ENCODE measurements at places on chromosomes 6 and 20.

DNA sequence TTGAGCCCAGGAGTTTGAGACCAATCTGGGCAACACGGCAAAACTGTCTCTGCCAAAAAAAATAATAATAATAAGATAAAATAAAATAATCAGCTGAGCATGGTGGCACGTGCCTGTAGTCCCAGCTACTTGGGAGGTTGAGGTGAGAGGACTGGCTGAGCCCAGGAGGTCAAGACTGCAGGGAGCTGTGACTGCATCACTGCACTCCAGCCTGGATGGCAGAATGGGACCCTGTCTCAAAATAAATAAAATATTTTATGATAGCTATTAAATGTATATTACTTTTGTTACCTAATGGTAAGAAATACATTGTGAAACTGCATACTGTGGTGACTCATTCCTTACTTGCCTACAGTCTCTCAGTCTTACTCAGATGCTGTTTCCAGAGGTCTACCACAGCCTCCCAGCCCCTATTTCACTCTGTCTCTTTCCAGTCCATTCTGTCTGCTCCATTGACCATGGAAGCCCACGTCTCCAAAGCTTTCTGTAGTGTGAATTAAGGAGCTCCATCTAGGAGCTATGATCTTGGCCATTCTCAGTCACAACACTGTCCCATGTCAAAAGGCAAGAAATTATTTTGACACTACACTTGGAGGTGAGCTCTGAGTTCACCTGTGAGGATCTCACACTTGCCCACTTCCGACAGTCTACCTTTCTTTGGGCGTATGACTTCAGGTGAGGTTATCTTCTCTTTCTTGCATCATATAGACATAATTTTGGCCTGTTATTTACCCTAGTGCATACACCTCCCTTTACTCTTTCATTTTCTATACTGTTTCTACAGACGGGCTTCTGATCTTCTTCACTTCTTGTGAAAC, 22.4 kb upstream of the SNX9 start:
- DNase-seq: no peak

- DNase-seq: no peak
These were observed 5.5 kb downstream of the E2F1 start for GRCh38 chr20:33680686-33681085.

GRCh38 chr6:129908858-129909257, 47.7 kb upstream of the TMEM244 start:
- DNase-seq: no peak

- no peak for DNase-seq
These were observed 42.5 kb upstream of the PNISR start for GRCh38 chr6:99467509-99468106.

- DNase-seq: no peak
These were observed 9.2 kb downstream of the LY86 start for GRCh38 chr6:6597682-6598081.

DNA sequence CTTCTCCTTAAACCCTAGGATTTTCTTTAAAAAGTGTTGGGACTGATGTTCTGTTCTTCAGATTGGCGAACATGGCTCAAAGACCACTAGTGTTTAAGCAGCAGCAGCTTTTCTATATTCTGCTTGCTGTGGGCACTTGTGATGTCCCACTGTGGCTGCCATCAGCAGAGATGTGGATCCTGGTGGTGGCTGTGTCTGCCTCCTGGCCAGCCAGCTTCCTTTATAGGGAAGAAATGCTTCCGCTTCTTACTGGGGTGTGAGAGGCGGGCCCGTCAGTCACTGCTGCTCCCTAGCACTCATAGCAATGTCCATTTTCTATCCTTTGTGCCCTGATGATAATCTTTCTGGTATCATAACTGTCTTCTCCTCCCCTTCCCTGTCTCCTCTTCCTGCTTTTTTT, 66.7 kb upstream of the ESR1 start:
- DNase-seq: no peak

DNA sequence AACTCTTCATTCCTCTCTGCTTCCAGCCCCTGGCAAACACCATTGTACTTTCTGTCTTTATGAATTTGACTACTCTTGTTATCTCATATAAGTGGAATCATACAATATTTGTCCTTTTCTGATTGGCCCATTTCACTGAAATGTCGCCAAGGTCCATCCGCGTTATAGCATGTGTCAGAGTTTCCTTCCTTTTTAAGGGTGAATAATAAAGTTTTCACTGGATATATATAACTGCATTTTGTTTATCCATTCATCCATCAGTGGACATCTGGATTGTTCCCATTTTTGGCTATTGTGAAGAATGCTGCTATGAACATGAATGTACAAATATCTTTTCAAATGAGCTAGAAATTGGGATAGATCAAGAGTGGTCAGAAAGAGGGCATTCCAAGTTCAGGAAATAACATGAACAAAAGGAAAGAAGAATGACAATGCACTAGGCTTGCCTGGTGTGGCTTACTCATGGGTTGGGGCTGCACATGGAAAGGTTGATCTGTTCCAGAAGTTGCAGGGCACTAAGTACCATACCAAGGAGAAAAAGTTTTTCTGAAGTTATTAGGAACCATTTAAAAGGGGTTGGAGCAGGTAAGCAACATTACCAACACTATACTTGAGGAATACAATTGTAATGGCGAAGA, 10.0 kb upstream of the L3MBTL3 start:
- peak; percentile 89 for DNase-seq

DNA sequence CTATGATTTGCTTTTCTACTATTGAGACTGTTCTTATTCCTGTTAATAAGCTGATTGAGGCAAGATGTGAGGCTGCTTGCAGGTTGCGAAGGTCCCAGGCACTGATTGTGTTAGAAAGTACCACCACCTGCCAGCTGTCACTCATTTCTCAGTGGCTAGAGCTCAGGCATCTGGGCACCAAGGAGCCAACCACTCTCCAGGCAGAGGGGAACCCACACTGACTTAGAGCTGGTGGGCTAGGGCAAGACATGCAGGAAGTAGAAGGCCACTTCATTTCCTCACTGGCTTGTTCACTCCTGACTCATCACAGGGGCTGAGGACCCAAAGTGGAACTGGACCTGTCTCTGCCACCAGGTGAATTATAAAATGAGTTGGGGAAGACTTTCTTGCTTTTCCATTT, 7.8 kb upstream of the DLL1 start:
- DNase-seq: no peak

- no peak for DNase-seq
These were observed 289.1 kb upstream of the SUPT3H start for GRCh38 chr6:45666846-45667245.

DNA sequence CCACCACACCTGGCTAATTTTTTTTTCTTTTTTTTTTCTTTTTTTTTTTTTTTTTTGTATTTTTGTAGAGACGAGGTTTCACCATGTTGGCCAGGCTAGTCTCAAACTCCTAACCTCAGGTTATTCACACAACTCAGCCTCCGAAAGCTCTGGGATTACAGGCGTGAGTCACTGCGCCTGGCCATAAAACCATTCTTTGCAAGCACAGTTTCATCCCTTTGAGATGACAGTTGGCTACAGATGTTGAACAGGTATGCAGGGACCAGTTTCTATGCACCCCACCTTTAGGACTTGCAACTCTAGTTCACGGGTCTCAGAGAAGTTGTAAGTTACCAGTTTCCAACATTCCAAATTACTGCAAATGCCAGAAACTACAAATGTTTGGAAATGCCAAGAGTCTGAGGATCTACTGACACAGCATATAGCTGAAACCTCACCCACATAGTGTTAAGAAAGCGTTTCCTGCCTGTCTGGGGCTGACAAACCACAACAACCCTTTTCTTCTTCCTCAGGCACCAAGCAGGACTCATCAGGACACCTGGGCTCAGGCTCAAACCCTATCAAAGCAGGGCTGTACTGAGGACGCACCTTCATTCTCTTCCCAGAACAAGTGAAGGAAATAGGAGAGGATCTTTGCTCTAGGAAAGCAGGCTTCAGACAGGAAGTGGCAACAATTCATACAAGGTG, 22.9 kb downstream of the ARHGAP18 start:
- DNase-seq: no peak

DNA sequence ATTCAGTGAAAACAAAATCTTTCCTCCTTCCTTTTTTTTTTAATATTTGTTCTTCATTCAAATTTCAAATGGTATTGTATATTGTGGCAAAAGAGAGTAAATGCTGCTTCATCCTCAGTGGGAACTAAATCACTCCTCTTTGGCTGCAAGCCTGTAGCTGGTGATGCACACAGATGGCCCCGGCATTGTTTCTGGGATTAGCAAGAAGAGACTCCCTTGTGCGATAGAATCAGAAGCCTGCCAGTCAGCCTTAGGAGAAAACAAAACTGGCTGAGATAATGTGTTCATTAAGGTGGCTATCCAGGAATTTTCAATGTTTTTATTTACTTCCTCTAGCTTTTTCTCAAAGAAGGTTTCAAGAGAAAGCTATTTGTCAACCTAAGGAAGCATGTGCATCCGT, 20.7 kb upstream of the ELOVL2 start:
- no peak for DNase-seq

DNA sequence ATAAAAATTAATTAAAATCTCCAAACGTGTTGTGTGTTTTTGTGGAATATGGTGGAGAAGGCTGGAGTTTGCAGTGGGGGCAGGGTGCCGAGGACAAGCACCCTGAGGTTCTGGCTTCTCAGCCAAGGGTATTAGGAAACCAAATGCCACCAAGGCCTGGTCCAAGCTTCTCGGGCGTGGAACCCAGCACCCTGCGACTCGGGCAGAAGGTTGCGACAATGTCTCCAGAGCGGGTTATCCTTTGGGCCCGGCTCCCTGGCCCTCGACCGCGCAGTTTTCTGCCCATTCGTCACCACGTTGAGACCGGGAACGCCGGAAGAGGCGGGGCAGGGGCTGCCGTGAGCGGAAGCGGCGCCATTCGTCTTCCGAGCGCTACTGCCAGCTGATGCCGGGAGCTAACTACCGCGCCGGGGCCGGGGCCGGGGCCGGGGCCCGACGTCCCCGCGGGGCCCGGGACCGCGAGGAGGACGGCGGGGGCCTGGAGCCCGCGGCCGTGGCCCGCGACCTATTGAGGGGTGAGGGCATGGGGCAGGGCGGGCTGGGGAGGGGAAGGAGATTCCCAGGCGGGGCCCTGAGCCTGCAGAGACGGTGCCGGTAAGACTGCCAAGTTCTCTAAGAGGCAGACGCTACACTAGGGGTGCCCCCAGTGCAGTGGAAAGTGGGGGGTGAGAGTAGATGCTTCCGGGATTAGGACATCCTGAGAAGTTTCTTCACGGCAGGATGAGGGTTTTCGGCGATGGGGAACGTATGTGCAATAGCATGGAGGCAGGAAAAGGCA, at the start of gene RRP36:
TSS of gene RRP36 (plus strand) at position 354 of the 778 bp plus-strand sequence. CDS start at position 386, 32 bp downstream.
- DNase-seq: no peak

GRCh38 chr20:22472447-22473100, 111.8 kb downstream of the FOXA2 start:
- DNase-seq: no peak

DNA sequence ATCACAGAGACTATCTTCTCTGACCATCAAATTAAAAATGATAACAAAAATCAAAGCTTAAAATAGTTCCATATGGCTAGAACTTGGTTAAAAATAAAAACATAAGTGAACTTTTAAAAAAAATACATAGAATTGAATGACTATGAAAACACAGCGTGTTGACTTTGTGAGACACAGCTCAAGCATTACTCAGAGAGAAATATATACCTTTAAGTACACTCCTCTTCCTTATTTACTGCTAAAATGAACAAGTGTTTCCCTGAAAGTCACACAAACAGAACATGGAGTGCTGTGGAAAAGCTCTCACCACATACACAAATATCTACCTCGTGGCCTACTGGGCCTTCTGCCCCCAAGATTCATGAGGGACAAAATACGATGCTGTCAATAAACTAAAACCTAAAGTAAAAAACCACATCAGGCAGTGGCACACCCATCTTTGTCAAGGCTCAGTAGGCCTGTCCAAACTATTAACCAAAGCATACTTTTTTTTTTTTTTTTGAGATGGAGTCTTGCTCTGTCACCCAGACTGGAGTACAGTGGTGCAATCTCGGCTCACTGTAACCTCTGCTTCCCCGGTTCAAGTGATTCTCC, 7.5 kb downstream of the FAXC start:
- DNase-seq: no peak

DNA sequence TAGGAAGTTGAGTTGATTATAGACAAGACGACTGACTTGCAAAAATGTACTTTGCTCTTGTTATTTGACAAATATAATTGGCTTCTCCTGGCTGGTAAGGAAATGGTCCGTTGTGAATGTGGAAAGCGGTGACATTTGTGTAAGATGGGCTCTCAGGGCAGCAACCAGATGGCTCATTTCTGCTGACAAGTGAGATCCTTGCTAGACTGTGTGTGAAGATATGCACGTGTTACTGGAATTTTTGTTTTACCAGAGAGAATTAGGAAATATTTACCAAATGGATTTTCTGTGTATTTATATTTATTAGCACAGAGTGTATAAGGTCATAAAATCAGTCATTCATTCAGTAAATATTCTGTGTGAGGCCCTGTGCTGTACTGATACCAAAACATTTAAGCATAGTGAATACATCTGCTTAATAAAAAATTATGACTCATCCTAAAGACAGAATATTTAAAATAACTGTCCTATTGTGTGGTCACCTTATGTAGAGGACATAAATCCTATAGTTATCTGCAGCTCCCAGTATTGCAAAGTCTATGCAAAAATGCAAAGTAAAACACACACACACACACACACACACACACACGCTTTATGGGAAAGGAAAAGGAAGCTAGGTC, 109.9 kb upstream of the ASF1A start:
- no peak for DNase-seq

DNA sequence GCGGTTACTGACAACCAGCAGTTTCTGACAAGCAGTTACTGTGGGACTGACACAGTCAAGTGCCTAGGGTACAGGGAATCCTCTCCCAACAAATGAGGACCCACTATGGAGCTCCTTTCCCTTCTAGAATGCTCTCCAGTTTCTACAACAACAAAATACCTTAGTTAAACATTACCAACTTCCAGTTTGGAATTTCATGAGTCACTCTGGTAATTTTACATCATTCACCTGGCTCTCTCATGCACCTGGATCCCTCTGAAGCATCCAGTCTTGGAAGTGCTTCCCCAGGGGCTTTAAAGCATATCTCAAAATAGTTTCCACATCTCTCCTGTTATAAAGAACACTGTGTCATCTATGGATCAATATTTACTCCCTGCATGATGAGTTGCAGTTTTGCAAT, 286.7 kb upstream of the SPTLC3 start:
- DNase-seq: no peak

DNA sequence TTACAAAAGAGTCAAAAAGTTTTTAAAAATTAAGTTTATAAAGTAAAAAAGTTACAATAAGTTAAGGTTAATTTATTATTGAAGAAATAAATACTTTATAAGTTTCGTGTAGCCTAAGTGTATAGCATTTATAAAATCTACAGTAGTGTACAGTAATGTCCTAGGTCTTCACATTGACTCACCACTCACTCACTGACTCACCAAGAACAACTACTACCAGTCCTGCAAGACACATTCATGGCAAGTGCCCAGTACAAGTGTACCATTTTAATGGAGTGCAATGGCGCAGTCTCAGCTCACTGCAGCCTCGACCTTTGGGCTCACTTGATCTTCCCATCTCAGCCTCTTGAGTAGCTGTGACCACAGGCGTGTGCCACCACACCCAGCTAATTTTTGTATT, 128.2 kb downstream of the GPX5 start:
- DNase-seq: no peak

All from LNCaP clone FGC (cell line).